ENCODE measurements at places on chromosomes 2 and 18. TPM values are rescaled to one million over a fixed set of nuclear protein-coding genes. Genes with fewer than 3 reads are reported as not detected.

Gene POTEC
- total RNA-seq, result not detected

Gene SLC8A1
- not detected for total RNA-seq

- no peak for DNase-seq
- no peaks in the 10 kb centered on the region for H3K27me3 ChIP-seq
- H3K4me1 ChIP-seq, result no peaks in the 10 kb centered on the region
- no peak overlapping the region for H3K4me3 ChIP-seq
Observed at GRCh38 chr2:29811378-29811777, 110.0 kb downstream of the ALK start.

DNA sequence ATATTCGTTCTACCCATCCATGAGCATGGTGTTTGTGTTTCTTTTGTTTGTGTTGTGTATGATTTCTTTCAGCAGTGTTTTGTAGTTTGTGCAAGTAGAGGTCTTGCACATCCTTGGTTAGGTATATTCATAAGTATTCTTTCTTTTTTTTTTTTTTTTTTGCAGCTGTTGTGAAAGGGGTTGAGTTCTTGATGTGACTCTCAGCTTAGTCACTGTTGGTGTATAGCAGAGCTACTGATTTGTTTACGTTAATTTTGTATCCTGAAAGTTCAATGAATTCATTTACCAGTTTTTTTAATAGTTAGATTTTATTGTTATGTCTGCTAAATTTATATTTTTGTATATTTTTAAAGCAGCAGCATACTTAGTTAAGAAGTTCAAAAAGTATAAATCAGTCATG lies 834.4 kb upstream of the NRXN1 start:
- no peak overlapping the region for H3K27ac ChIP-seq
- H3K36me3 ChIP-seq, result no peaks in the 10 kb centered on the region
- DNase-seq, result no peak
- H3K27me3 ChIP-seq, result no peaks in the 10 kb centered on the region
- H3K4me3 ChIP-seq, result no peak overlapping the region

GRCh38 chr18:52348209-52348608 lies 8.2 kb downstream of the DCC start:
- no peaks in the 10 kb centered on the region for H3K36me3 ChIP-seq
- no peaks in the 10 kb centered on the region for H3K27me3 ChIP-seq
- no peak overlapping the region for H3K27ac ChIP-seq
- DNase-seq, result peak; percentile 59

- DNase-seq, result no peak
- peaks cover 2% of the 10 kb centered on the region for H3K36me3 ChIP-seq
- H3K27me3 ChIP-seq, result no peaks in the 10 kb centered on the region
- H3K4me3 ChIP-seq, result no peak overlapping the region
Observed at GRCh38 chr2:44777036-44777435, 164.5 kb upstream of the SIX3 start.

GRCh38 chr2:241309684-241310117 lies 5.8 kb downstream of the HDLBP start:
- peak overlapping the region; percentile 92 for H3K27ac ChIP-seq
- DNase-seq, result peak; percentile 88
- H3K4me3 ChIP-seq, result peak overlapping the region; percentile 44
- H3K4me1 ChIP-seq, result peaks cover 70% of the 10 kb centered on the region
- no peaks in the 10 kb centered on the region for H3K36me3 ChIP-seq
- no peaks in the 10 kb centered on the region for H3K27me3 ChIP-seq

Data from Karpas-422 (cell line).